ENCODE measurements at places on chromosomes 6 and 20. TPM values are rescaled to one million over a fixed set of nuclear protein-coding genes. Genes with fewer than 3 reads are reported as not detected.

Gene KHDC1
- total RNA-seq, result 16.2 TPM

Gene MOG
- not detected for total RNA-seq

Gene TFAP2D
- not detected for total RNA-seq

Gene RSPH3
- 16.6 TPM for total RNA-seq

Gene PHF3
- 59.8 TPM for total RNA-seq

Gene PAK5
- total RNA-seq, result not detected

GRCh38 chr6:112717856-112718255 is 370.7 kb downstream of the RFPL4B start:
- DNase-seq, result no peak
- H3K27me3 ChIP-seq, result no peaks in the 10 kb centered on the region
- no peak overlapping the region for H3K27ac ChIP-seq
- no peaks in the 10 kb centered on the region for H3K36me3 ChIP-seq

DNA sequence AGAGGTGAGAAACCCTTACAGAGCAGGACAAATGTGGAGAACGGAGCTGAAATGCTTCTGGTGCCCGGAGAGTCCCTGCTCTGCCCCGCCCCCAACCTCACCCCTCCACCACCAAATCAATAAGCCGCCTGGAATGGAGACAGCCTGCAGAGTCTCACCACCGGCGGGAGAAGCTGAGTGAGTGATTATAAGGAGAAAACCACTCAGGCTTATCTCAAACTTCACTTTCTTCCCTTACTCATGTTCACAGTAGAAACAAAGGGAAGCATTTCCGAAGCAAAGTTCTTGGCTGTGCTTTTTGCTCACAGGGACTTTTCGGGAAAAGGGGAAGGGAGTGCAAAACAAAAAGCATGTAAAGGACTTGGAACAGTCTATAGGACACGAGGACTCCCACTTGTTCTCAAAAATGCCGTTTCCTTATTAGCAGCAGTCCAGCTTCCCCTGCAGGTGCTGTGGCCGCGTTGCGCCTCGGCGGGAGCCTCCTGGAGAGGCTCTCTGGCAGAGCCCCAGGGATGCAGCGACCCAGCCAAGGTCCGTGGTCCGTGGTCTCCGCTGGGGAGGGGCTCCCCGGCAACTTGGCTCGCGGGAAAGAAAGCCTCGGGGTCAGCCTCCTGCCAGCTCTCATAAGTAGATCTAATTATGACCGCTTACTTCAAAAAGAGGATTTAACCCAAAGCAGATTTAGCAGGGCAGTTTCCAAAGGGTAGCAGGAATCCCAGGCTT is 64.8 kb upstream of the TMEM30A start:
- DNase-seq, result no peak
- no peaks in the 10 kb centered on the region for H3K36me3 ChIP-seq
- no peaks in the 10 kb centered on the region for H3K4me1 ChIP-seq
- no peaks in the 10 kb centered on the region for H3K27me3 ChIP-seq

- H3K27me3 ChIP-seq, result no peaks in the 10 kb centered on the region
- H3K36me3 ChIP-seq, result peaks cover 4% of the 10 kb centered on the region
- DNase-seq, result no peak
- H3K4me1 ChIP-seq, result peaks cover 62% of the 10 kb centered on the region
- peak overlapping the region; percentile 79 for H3K27ac ChIP-seq
- H3K4me3 ChIP-seq, result peak overlapping the region; percentile 28
Measured at GRCh38 chr6:111806165-111806547, 67.1 kb downstream of the FYN start.

DNA sequence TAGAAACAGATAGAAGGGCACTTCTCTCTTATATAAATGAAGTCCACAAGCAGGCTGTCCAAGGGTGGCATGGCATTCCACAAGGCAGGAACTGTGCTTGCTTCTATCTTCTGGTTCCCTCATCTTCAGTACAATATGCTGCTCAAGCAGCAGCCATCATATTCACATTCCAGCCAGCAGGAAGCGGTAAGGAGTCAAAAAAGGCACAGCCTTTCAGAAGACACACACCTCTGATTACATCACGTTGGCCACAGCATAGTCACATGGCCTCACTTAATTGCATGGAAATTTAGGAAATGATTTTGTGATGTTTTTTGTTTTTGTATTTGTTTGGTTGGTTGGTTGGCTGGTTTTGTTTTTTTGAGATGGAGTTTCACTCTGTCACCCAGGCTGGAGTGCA is 19.0 kb downstream of the REM1 start:
- H3K36me3 ChIP-seq, result no peaks in the 10 kb centered on the region
- H3K4me1 ChIP-seq, result no peaks in the 10 kb centered on the region
- DNase-seq, result peak; percentile 45
- no peak overlapping the region for H3K4me3 ChIP-seq
- H3K27ac ChIP-seq, result no peak overlapping the region
- H3K27me3 ChIP-seq, result no peaks in the 10 kb centered on the region

- no peak overlapping the region for H3K4me3 ChIP-seq
- no peaks in the 10 kb centered on the region for H3K27me3 ChIP-seq
- no peak overlapping the region for H3K27ac ChIP-seq
- no peak for DNase-seq
- H3K4me1 ChIP-seq, result no peaks in the 10 kb centered on the region
- no peaks in the 10 kb centered on the region for H3K36me3 ChIP-seq
Measured at GRCh38 chr6:9914951-9915350, 499.9 kb downstream of the TFAP2A start.

DNA sequence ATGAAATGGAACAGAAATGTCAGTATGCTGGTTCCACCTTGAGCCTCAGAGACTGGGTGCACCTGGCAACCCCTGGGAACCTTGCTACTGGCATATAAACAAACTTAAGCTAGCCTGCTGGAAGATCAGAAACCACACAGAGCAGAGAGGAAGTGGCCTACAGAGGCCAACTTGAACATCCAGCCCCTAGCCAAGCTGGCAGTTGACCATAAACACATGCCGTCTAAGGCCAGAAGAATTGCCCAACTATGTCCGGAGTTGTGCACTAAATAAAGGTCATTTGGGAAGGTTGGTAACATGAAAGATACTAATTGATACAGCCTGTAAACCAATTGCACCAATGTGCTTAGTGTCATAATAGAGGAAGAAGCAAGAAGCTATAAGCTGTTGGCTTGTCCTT is 266.6 kb upstream of the BTBD3 start:
- no peak for DNase-seq
- H3K36me3 ChIP-seq, result no peaks in the 10 kb centered on the region
- H3K27ac ChIP-seq, result no peak overlapping the region

- DNase-seq, result no peak
- no peak overlapping the region for H3K27ac ChIP-seq
- H3K4me3 ChIP-seq, result no peak overlapping the region
- no peaks in the 10 kb centered on the region for H3K36me3 ChIP-seq
- H3K4me1 ChIP-seq, result no peaks in the 10 kb centered on the region
Measured at GRCh38 chr6:42462474-42462972, 10.8 kb upstream of the TRERF1 start.

- H3K27me3 ChIP-seq, result no peaks in the 10 kb centered on the region
- H3K4me3 ChIP-seq, result no peak overlapping the region
Measured at GRCh38 chr20:17648791-17649730, 33.0 kb downstream of the RRBP1 start.

DNA sequence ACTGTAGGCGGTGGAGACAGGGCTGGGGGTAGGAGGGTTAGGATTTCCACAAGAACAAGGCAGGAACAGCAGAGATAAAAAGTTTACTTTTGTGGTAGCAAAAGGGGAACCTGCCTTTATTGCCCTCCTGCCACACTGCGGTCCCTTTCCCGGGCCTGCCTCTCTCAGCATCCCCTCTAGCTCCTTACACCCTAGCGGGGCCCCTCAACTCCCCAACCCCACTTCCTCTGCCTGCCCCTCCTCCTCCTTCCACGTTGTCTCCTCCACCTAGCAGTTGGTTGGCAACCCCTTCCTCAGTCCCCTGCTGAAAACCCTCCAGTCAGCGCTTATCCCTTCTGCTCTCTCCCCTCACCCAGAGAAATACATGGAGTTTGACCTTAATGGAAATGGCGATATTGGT is 714 bp downstream of the AIF1 start:
- DNase-seq, result no peak
- no peak overlapping the region for H3K4me3 ChIP-seq
- no peak overlapping the region for H3K27ac ChIP-seq
- no peaks in the 10 kb centered on the region for H3K36me3 ChIP-seq
- H3K27me3 ChIP-seq, result no peaks in the 10 kb centered on the region

DNA sequence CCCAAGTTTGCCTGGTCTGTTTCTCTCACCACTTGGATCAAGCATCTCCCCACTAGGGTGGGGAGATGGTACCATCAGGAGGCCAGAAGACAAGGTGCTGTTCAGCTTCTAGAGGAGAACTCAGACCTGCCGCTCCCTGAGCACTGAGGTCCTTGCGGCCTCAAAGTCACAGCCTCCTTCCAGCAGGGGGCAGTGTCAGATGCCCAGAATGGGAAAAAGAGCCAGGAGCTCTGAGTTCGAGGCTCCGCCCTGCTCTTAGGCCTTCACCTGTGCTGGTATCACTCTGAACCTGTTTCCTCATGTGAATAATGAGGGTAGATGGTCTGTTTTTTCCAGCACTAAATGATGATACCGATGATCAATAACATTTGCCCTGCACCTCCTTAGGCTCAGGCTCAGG is 68.7 kb downstream of the TOX2 start:
- H3K36me3 ChIP-seq, result peaks cover 29% of the 10 kb centered on the region
- H3K4me3 ChIP-seq, result no peak overlapping the region
- H3K27me3 ChIP-seq, result no peaks in the 10 kb centered on the region
- no peak for DNase-seq

- DNase-seq, result no peak
- H3K27ac ChIP-seq, result no peak overlapping the region
- H3K4me1 ChIP-seq, result 0 out of 2 replicates have a peak, but pooled peaks cover 3% of the 10 kb centered on the region
- no peaks in the 10 kb centered on the region for H3K36me3 ChIP-seq
- H3K27me3 ChIP-seq, result no peaks in the 10 kb centered on the region
- H3K4me3 ChIP-seq, result no peak overlapping the region
Measured at GRCh38 chr6:21274851-21275250, 318.7 kb upstream of the SOX4 start.

GRCh38 chr6:144737998-144738397 is 452.9 kb downstream of the UTRN start:
- no peak for DNase-seq
- H3K27ac ChIP-seq, result no peak overlapping the region
- no peak overlapping the region for H3K4me3 ChIP-seq
- no peaks in the 10 kb centered on the region for H3K4me1 ChIP-seq
- no peaks in the 10 kb centered on the region for H3K27me3 ChIP-seq
- no peaks in the 10 kb centered on the region for H3K36me3 ChIP-seq

DNA sequence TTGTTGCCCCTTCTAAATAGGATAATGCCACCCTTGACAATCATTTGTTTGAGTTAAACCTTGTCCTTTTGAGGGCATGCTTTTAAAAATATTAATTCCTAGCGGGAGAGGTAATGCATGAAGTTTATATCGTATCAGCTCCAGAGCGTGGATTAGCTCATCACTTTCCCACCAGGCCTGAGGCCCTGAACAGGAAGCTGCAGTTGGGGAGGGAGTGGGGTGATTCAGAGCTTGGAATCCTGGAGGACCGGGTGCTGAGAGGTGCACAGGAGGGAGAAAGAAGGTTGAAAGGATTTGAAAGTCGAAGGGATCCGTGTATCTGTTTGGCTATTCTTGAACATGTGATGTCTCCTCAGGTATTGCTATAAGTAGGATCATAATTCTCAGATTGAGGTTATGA is 25.0 kb downstream of the ZDHHC14 start:
- H3K4me1 ChIP-seq, result no peaks in the 10 kb centered on the region
- H3K27ac ChIP-seq, result no peak overlapping the region
- no peaks in the 10 kb centered on the region for H3K36me3 ChIP-seq
- peak; percentile 34 for DNase-seq
- H3K27me3 ChIP-seq, result no peaks in the 10 kb centered on the region
- no peak overlapping the region for H3K4me3 ChIP-seq

DNA sequence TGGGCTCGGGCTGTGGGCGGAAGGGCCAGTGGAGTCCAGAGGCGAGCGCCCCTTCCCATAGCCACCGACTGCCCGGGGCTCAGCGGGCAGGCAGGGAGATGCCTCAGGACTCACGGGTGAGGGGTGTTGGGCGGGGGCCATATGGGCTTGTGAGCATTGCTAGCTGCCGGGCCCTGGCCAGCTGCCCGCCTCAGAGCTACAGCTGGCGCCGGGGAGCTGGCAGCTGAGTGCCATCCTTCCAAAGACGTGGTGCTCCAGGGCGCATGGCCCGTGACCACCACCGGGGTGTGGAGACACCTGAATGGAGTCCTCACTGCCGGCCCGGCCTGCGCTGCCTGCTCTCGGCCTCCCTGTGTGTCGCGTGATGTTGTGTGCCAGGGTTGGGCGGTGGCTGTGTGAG is 10.6 kb upstream of the RBBP8NL start:
- DNase-seq, result no peak
- peaks cover 80% of the 10 kb centered on the region for H3K27me3 ChIP-seq
- H3K27ac ChIP-seq, result no peak overlapping the region
- no peak overlapping the region for H3K4me3 ChIP-seq
- H3K4me1 ChIP-seq, result no peaks in the 10 kb centered on the region

DNA sequence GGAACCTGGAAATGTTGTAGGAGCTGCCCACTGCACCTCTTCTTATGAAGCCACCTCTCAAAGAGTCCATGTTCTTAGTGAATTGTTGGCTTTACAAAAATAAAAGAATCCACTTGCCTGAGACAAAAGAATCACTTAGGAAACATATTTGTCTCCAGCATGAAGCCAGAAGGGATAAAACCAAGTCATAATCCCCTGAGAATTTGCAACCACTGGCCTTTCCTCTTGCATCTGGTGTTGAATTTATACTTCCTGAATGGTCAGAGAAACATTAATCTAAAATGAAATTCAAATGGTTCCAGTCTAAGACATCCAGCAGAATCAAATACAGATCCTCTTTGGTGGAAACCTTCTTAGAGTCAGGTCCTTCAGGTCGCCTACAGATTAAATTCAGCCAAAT is 192.5 kb upstream of the ECI2 start:
- DNase-seq, result no peak
- no peak overlapping the region for H3K27ac ChIP-seq
- no peaks in the 10 kb centered on the region for H3K36me3 ChIP-seq
- peaks cover 7% of the 10 kb centered on the region for H3K4me1 ChIP-seq

- H3K36me3 ChIP-seq, result no peaks in the 10 kb centered on the region
- no peaks in the 10 kb centered on the region for H3K4me1 ChIP-seq
- no peak overlapping the region for H3K27ac ChIP-seq
- H3K27me3 ChIP-seq, result no peaks in the 10 kb centered on the region
- DNase-seq, result no peak
Measured at GRCh38 chr20:45607810-45608209, 21.7 kb upstream of the WFDC10A start.

- no peak for DNase-seq
- H3K27ac ChIP-seq, result no peak overlapping the region
- no peak overlapping the region for H3K4me3 ChIP-seq
- H3K4me1 ChIP-seq, result no peaks in the 10 kb centered on the region
- no peaks in the 10 kb centered on the region for H3K27me3 ChIP-seq
- H3K36me3 ChIP-seq, result no peaks in the 10 kb centered on the region
Measured at GRCh38 chr6:604579-604978, 52.3 kb downstream of the HUS1B start.

GRCh38 chr6:159821726-159822125 is 21.6 kb downstream of the PNLDC1 start:
- no peak overlapping the region for H3K27ac ChIP-seq
- no peaks in the 10 kb centered on the region for H3K36me3 ChIP-seq
- no peak for DNase-seq
- no peak overlapping the region for H3K4me3 ChIP-seq
- peaks cover 45% of the 10 kb centered on the region for H3K27me3 ChIP-seq

- H3K4me1 ChIP-seq, result 0 out of 2 replicates have a peak, but pooled peaks cover 4% of the 10 kb centered on the region
- H3K36me3 ChIP-seq, result peaks cover 10% of the 10 kb centered on the region
- DNase-seq, result no peak
- H3K27me3 ChIP-seq, result no peaks in the 10 kb centered on the region
- no peak overlapping the region for H3K4me3 ChIP-seq
Measured at GRCh38 chr20:5969940-5970339, 19.5 kb downstream of the MCM8 start.

Data from PC-9 (cell line).